A549 treated with Hydrocortisone at 1 μM for 4 hours (cell line): ENCODE measurements at places on chromosomes 11 and 22. TPM values are rescaled to one million over a fixed set of nuclear protein-coding genes. Genes with fewer than 3 reads are reported as not detected.

HBE1 gene
- 0.16 TPM in 1 of 5 replicates, not detected in the others for total RNA-seq

MAPK8IP2 gene
- 2.8 to 4.1 TPM (median 3.6 TPM) in 5 replicates for total RNA-seq

HMBS gene
- total RNA-seq = 43.9 to 48.8 TPM (median 45.8 TPM) in 5 replicates

MMP3 gene
- total RNA-seq = 0.12 TPM in 1 of 5 replicates, not detected in the others

OTUB1 gene
- 109 to 136 TPM (median 127 TPM) in 5 replicates for total RNA-seq

EFEMP2 gene
- total RNA-seq = 0.78 to 1.3 TPM (median 0.94 TPM) in 5 replicates

GPR83 gene
- 0.07 to 0.10 TPM (median 0.07 TPM) in 5 replicates for total RNA-seq

BLID gene
- total RNA-seq = not detected in 5 replicates

PRDM10 gene
- total RNA-seq = 1.3 to 1.8 TPM (median 1.5 TPM) in 5 replicates

DMC1 gene
- 2.8 to 5.4 TPM (median 3.7 TPM) in 5 replicates for total RNA-seq

FAM180B gene
- not detected in 5 replicates for total RNA-seq

OR8B8 gene
- total RNA-seq = not detected in 5 replicates

RASL10A gene
- total RNA-seq = 0.17 to 0.38 TPM (median 0.25 TPM) in 5 replicates

BDNF gene
- 7.6 to 10.1 TPM (median 8.9 TPM) in 5 replicates for total RNA-seq

C22orf15 gene
- total RNA-seq = not detected in 5 replicates
